Activated T-cell treated with anti-CD3 and anti-CD28 coated beads for 1 hour (primary cell): ENCODE measurements at places on chromosomes 1 and 21.

GRCh38 chr1:41495210-41495948 is 10.9 kb upstream of the EDN2 start:
- DNase-seq, result no peak

DNA sequence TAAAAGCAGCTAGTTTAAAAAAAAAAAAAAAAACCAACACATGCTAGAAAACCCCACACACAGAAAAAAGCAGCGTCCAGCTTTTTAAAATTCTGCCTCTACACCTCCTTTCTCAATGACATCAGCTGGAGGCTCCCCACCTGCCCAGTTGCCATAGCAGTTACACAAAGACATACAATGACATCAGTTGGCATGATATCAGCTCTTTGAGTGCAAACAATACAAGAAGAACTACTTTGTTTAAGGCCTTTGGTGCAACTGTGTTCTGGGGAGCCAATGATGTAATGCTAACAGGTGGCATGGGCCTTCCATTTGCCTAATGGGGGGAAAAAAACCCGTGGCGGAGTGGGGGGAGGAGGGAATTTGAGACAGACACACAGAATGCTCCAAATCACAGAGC is 32.9 kb downstream of the DUSP10 start:
- DNase-seq, result no peak

- no peak for DNase-seq
Observed at GRCh38 chr1:53934170-53934765, 11.2 kb downstream of the IFT25 start.

DNA sequence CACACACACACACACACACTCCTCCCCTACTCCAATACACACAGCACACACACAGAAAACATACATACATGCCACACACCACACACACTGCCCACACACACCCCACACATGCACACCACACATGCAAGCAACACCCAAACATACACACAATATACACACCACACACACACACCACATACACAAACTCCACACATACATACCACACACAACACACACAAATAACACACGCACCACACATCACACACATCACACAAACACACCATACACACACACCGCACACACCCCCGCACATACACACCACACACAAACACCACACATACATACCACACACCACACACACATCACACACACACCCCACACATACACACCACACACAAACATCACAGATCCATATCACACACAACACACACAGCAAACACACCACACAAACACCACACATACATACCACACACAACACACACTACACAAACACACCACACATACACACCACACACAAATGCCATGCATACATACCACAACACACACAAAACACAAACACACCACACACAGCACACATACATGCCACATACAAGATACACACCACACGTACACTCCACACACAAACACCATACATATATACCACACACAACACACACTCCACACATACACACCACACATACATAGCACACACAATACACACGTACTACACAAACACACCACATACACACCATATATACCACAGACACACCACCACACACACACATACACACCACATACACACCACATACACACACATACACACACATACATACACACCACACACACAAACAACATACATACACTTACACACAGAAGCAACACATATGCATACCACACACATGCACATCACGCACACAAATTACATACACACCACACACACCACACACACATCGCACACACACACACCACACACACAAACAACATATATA is 932 bp upstream of the RAB7B start:
- DNase-seq, result no peak

GRCh38 chr1:55184859-55185258 is 30.3 kb downstream of the USP24 start:
- no peak for DNase-seq

DNA sequence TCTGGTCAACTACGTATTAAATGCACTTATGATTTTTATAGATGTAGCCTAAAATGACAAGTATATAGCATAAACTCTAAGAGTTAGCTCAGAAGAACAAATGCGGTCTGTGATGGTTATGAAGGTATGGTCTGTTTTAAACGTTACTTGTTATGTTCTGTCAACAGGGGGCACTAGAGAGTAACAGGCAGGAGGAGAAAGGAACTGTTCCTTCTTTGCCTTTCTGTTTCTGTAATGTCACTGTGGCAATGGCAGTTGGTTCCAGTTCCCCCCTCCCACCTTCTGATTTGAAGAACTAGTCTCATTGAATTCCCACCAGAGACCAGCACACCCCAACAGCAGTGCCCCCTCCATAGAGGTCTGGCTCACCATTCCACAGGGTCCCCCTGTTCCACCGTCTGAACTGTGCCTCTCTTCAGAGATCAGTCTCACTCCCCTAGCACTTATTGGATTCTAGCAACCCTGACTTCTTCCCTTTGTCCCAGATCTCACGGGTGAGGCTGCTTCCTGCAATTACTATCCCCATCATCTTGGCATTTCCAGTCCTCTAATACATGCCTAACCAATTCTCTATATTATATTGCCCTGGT is 14.0 kb downstream of the KRTAP24-1 start:
- DNase-seq, result no peak

DNA sequence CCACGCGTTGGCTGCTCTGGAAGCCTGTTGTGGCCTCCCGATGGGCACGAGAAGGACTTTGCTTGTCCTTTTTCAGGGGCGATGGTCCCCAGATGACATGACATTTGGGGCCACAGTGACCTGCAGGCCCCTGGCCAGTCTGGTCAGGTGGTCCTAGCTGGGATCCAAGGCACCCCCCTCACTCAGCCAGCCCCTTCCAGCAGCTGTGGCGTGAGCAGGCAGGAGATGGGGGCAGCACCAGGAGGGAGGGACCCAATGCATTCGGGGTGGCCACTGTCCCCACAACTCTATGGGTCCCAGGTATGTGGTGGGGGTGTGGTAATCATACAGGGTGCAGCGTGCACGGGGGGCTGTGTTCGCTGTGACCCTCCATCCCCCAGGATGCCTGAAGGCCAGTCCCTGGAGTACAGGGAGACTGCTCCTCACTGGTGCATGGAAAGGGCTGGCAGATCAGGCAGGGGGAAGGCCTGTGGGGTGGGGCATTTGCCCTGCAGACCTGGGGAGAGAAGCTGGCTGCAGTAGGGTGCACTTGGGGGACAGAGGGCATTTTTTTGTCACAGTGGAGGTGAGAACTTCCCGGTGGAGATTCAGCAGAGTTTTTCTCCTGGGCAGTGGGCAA is 31.7 kb downstream of the WNT3A start:
- DNase-seq, result no peak

DNA sequence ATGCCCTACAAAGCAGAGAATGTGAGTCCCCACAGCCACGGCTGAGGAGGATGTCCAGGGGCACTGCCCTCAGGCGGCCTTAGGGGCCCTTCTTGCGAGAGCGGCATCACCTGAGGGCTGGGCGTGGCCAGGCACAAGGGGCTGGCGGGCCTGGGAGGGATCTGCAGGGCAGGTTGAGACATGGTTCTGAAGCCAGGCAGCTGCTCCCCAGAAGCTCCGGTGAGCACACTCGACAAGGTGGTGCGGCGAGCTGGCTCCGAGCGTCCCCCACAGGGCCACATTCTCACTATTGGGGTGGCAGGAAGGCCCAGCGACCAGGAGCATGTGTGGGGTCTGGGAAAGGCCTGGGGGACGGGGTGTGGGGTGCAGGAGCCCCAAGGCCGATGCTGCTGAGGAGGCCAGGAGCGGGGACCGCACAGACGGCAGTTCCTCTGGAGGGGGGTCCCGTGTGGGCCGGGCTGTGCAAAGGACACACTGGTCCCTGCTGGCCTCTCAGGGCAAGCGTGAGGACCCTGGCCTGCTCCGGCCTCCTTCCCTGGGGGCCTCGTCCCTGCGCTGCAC is 47.2 kb downstream of the MORN1 start:
- DNase-seq, result no peak

DNA sequence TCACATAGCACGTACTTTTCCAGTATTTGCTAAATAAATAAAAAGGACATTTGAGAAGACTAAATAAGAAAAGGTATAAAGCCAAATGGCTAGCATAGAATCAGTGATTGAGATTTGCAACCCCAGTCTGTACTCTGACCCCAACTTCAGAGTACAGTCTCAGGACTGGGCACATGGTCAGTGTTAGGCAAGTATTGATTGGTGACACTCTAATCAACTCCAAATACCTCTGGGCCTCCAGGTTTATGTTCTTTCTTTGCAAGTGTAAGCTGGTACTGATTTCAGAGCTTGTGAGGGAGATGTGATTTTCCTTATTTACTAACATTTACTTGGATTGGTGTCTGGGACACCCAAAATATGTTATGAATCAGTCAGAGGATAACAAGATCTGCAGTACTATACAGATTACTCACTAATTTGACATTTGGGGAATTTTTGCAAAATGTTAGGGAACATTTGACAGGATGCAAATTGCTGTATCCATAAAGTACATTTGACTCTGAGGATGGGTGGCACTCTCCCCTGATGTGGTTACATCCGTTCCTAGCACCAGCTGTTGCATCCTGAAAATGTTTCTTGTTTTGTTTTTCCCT is 34.2 kb downstream of the LMO4 start:
- DNase-seq, result no peak

DNA sequence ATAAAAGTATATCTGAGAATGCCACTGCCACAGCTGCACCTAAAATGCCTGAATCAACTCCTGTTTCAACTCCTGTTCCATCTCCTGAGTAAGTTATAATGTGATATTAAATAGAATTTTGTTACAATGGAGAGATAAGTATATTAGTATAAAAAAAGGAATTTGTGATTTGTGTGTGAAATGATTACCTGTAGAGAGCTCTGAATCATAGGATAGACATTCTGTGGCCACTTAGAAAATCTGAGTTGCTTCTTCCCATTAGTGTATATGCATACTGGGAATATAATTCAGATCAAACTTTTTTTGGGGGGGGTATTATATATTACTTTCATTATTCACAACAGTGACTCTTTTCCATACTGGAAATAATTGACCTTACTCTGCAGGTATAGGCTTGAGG is 52.9 kb downstream of the SUCO start:
- no peak for DNase-seq

DNA sequence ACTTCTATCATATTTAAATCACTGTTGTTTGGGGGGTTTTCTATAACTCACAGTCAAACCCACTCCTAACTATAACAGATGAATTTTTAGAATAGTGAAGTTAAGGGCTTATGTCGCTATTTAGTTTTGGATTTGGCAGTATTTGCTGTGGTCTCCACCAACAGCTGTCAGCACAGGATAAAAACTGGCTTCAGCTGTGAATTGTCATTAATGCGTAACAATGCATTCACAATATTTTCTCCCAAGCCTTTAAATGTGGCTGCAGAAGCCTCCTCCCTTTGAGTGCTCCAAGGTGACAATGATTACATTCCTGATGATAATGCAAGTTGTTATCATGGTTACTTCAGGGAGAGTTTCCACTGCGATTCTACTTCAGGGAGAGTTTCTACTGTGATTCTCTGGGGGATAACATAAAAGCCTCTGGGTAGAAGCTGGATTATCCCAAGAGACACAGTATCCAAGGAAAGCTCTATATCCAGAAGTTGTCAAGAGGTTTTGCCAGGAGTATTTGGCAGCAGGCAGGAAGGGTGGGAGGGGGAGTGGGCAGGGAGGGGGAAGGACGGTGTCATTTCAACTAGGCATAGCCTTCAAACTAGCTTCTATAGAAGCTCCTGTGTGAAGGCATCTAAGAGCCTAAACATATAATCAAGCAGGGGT is 14.9 kb upstream of the SMIM12 start:
- DNase-seq, result no peak

- no peak for DNase-seq
Observed at GRCh38 chr1:192363177-192363576, 46.4 kb downstream of the RGS21 start.

DNA sequence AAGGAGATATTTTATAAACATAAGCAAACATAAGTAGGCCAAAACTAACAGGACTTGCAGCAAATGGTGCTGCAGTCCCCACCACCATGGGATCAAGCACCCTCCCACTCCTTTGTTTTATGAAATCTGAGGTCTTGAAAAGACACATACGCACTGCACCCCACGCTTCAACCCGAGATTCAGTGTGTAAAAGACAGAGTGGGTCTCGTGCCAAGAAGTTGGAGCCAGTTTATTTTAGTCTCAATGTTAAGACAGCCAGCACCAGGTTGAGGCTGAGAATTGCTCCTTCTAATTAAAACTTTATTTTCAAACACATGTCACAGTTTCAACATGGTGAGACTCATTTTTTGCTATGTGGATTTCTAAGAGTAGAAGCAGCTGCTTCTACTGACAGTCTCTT is 139.1 kb upstream of the TIAM1 start:
- no peak for DNase-seq

DNA sequence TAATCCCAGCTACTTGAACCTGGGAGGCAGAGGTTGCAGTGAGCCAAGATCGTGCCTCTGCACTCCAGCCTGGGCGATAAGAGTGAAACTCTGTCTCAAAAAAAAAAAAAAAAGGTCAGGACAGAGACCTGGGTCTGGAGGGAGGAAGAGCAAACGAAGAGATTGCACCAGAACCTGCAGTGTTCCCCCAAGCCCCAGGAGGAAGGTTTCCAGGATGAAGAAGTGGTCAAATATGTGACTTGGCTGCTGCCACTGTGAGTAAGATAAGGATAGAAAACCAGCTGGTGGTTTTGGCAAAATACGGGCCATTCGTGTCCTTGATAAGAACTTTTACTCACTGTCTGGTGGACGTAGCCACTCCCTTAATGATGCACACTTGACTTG is 42.2 kb downstream of the CLDN14 start:
- no peak for DNase-seq

GRCh38 chr1:19484798-19485361 is 459 bp downstream of the CAPZB start:
- DNase-seq, result no peak

DNA sequence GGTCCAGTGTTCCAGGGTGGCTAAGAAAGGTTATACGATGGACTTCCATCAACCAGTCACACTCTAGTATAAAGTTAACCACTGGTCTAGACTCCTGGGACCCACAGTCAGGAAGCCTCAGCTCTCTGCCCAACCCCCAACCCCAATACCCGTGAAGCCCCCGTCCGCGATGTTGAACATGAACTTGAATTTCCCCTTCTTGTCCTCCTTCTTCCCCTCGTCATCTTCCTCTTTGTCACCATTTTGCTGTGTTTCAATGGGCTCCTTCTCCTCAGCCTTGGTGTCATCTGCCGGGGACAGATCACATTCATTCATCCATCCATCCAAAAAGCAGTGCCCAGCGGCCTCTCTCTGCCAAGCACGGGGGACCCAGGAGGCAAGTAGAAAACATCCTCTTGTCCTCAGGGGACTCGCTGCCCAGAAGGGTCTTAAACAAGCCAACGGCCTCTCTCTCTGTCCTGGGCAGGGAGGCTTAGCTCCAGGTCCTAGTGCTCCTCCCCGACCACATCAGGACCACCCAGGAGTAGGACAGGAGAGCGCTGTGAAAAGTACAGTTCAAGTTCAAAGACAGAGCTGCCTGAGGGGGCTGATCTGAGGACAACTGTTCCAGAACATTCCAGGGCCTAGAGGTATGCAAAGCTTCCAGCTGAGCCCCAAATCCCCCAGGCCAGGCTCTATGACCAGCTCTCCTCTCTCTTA is 66.5 kb downstream of the KCNAB2 start:
- no peak for DNase-seq

DNA sequence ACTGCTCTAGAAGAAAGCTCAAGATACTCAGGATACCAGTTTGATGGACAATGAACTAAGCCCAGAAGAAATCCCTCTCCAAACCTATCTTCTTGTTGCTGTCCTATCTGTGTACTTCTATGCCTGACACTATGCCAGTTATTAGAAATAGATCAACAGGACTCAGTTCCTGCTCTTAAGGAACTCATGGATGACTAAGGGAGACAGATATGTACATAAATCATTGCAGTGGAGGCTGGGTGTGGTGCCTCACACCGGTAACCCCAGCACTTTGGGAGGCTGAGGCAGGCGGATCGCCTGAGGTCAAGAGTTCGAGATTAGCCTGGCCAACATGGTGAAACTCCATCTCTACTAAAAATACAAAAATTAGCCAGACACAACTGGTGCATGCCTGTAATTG is 42.4 kb upstream of the AK4 start:
- DNase-seq, result no peak
